Activated CD4-positive, alpha-beta T cell treated with anti-CD3 and anti-CD28 coated beads, Interleukin-2, amount 50 U/mL, for 4 hours (primary cell): ENCODE measurements at places on chromosomes 2 and 18.

- DNase-seq: no peak
These were observed 317.5 kb upstream of the TRIB2 start for GRCh38 chr2:12399240-12399639.

- DNase-seq: no peak
These were observed 86.2 kb downstream of the RRM2 start for GRCh38 chr2:10208736-10209135.

- no peak for DNase-seq
These were observed 107.4 kb downstream of the TMEM200C start for GRCh38 chr18:5787936-5788335.

DNA sequence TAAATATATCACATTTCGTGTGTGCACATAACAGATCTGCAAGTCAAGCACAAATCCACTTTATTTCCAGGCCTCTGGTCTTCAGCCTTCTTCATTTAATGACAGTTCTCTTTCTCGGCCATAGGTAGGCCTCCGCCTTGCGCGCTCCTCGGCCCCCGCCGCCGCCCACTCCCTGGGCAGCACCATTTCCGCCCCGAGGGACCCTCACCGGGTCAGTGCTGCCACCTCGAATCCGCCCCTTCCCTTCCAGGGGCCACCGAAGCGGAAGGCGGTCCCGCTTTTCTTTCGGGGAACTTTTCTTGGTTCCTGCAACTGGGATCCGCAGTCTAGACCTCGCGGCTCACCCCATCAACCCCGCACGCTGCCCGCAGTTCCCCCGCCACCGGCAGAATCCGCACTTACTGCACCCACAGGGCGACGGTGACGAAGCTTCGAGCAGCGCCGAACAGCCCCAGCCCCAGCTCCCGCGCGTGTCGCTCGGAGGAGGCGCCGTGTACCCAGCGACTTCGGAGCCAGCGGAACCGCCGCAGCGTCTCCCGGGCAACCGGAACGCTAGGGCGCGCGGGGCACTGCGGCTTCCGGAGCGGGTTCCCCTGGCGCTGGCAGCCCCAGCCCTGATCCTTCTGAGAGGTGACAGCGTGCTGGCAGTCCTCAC lies at the start of gene CDKL4:
Gene CDKL4 (minus strand): TSS at position 502 of the 655 bp plus-strand sequence.
- peak; percentile 5 for DNase-seq

DNA sequence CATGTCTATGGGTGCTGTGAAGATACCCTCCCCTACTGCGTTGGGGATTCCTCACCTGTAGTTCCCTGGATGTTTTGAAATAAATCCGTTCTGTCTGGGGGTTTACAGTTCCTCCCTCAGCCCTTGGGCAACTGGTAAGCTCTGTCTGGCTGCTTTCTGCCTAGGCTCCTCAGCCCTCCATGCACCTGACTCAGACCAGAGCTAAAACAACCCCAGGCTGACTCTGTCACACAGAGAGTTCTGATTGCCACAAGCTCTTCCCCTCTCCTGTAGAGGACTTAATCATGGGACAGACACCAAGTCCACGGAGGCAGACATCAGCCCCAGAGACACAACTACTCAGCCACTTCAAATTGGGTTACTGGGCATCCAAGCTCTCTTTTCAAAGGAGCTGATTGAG lies 6.3 kb downstream of the VIT start:
- no peak for DNase-seq

GRCh38 chr2:72991980-72992733 lies 74.8 kb downstream of the EMX1 start:
- no peak for DNase-seq
